Sigmoid colon (tissue), 7 donors: ENCODE measurements at places on chromosomes 11 and 22. TPM values are rescaled to one million over a fixed set of nuclear protein-coding genes. Genes with fewer than 3 reads are reported as not detected.

CD248 gene
- 20.0 TPM for total RNA-seq

MSANTD4 gene
- total RNA-seq: 18.1 TPM

PLAAT2 gene
- total RNA-seq: not detected

OR5AN1 gene
- total RNA-seq: not detected

OR2D2 gene
- total RNA-seq: not detected

MMP8 gene
- not detected for total RNA-seq

OR52N4 gene
- not detected for total RNA-seq

CELF1 gene
- 103 TPM for total RNA-seq

PLEKHA7 gene
- total RNA-seq: 3.4 TPM
